ENCODE measurements at places on chromosomes 4 and X. TPM values are rescaled to one million over a fixed set of nuclear protein-coding genes. Genes with fewer than 3 reads are reported as not detected.

- no peak for DNase-seq
Observed at GRCh38 chr4:3833326-3833989, 67.3 kb downstream of the ADRA2C start.

DNA sequence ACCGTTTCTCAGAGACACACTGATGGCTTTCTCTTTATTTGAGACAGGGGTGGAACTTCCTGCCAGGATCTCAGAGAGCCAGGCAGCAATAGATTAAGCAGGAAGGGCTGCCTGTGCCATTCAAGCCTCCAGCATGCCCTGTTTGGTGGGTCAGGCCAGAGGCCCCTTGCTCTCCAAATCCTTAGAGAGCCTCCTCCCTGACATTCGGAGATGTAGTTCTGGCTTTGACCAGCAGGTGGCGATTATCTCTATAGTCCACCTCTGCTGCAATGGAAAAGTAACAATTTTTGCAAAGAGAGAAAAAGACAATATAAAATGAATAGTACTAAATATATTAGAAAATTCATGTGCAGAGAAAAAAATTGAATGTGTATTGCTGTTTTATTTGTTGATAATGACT, 93.9 kb downstream of the NXF2B start:
- DNase-seq, result peak; percentile 34

- DNase-seq, result no peak
Observed at GRCh38 chrX:138709886-138710791, 1.4 kb downstream of the FGF13 start.

DNA sequence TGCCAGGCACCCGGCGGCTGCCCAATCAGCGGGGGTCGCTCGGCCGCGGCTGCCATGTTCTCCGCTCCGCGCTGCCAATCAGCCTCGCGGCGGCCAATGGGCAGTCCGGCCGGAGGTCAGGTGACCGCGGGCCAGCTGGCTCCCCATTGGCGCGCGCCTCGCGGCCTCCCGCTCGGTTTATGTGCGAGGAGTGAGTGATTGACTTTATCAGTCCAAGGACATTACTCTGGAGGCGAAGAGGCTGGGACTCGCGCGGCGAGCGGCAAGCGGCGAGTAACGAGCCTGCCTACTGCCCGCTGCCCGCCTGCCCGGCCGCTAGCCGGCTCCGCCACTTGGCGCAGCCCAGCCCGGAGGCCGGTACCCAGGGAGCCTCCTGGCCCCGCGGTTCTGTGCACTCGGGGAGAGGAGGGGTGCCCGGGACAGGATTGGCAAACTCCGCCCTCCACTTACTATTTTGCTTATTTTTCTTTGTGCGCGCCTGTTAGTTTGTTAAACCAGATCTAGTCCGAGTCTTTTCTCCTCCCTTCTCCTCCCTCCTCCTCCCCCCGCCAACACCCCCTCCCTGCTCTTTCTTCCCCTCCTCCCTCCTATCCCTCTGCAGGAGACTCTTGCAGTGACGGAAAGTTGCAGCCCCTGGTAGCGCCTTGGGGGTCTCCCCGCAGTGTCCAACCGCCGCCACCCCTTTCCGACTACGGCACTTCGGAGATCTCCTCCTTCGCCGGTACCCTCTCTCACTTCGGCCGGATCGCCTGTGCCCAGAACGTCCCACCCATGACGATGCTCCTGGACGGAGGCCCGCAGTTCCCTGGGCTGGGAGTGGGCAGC, at the start of gene ZIC3:
TSS of gene ZIC3 (plus strand) at position 207 of the 825 bp plus-strand sequence. CDS start at position 772, 565 bp downstream.
- peak; percentile 25 for DNase-seq

FAAH2 gene
- total RNA-seq, result 0.28 TPM

UCP1 gene
- total RNA-seq, result not detected

SCML2 gene
- total RNA-seq, result 2.7 TPM

RADX gene
- total RNA-seq, result 0.09 TPM
